Stimulated activated CD4-positive, alpha-beta T cell treated with anti-CD3 and anti-CD28 coated beads, Interleukin-4, amount 100 ng/mL, for 48 hours (primary cell): ENCODE measurements at places on chromosomes 16 and 17.
A peak's percentile ranks its signal among the peaks of the same experiment; 100 is the strongest.

- DNase-seq = no peak
Measured at GRCh38 chr17:13864521-13864920, 204.8 kb upstream of the COX10 start.

DNA sequence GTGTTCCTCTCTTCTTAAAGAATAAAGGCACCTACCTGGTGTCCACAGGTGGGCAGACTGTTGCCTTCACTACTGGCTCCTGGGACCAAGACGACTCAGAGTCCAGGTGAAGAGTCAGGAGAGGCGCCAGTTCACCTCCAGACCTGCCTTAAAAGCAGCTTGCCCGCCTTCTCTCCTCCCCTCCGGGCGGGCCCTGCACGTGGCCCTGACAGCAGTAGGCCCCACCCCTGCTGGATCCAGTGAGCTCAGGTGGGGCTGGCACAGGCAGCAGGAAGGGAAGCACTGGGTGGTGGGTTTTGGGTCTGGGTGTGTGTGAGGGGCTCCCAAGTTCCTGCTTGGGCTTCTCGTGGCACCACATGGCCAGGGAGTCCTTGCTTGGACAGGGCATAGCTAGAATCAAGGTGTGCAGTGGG lies at the start of gene TNS4:
TSS of gene TNS4 (minus strand) at position 125 of the 413 bp plus-strand sequence. CDS start 5,198 bp downstream, outside the sequence.
- DNase-seq = no peak

DNA sequence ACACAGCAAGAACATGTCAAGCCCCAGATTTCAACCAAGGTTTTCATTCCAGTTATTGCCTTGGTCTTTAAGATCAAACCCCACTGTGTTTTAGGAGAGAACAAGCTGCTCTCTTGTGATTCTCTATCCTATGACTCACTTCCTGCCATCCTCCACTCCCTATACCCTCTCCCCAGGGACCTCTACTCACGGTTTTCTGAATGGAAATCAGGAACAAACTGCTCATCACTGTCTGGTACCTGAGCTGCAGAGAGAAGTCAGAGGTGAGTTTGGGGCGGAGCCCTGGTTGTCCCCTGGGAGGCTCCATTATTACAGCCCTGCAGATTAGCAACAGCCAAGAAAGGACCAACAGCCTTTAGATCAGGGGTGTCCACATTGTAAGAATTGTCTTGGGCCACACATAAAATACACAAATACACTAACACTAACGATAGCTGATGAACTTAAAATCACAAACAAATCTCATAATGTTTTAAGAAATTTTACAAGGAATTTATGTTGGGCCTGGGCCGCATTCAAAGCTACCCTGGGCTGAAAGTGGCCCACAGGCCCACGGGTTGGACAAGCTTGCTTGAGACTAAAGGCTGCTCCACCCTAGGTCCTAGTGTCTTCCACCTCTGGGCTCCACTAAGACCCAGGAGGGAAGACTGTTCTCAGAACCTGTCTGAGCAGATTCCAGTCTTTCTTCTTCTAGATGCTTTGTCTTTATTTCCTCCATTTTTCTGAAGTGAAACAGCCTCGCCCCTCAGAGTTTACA lies 9.7 kb downstream of the ETV4 start:
- DNase-seq = no peak

DNA sequence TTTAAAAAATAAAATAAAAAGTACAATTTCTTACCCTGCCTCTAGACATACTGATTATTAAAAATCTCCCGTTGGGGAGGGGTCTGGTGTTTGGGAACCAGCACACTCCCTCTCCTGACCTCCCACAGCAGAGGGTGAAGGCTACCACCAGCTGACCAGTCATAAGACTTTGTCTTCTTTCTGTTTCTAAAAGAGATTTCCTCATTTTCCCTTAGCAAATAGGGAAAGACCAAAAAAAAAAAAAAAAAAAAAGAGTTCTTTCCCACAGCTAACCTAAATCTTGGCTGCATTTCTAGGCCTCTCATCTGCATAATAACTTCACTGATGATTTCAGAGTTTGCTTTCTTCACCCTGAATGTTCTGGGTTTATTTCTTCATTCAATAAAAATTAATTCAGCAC lies 30.3 kb downstream of the CDK5RAP3 start:
- DNase-seq = no peak

DNA sequence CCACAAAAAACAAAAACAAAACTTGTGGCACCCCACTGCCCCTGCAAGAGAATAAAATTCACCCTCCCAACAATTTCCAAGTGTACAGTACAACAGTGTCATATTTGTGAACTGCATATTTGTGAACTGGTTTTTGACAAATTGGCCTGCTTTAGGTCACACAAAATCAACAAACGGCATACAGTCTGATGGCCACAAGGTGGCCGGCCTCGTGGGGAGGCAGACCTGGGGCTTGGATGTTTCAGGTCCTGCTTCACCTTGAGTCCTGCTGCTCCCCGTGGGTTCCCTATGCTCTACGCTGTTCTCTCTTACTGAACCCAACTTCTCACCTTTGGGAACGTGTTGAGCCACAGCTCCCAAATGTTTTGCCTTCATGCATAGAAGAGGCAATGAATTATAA lies 102.2 kb downstream of the CDK5R1 start:
- no peak for DNase-seq

DNA sequence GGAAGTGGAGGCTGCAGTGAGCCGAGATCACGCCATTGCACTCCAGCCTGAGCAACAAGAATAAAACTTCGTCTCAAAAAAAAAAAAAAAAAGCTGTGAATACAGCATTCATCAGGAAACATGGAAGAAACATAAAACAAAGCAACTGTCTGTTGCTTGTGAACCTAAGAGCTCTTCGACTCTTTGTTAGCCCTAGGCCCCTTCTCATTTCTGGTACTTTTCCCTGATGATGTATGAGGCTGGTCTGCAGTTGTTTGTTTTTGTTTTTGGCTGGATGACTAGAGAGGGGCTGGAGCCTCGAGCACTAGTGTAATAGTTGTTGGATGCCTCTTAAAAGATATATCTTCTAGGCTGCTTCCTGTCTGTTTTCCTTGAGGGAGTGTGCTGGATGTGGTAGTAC lies 113.5 kb downstream of the MAP2K6 start:
- DNase-seq = no peak

DNA sequence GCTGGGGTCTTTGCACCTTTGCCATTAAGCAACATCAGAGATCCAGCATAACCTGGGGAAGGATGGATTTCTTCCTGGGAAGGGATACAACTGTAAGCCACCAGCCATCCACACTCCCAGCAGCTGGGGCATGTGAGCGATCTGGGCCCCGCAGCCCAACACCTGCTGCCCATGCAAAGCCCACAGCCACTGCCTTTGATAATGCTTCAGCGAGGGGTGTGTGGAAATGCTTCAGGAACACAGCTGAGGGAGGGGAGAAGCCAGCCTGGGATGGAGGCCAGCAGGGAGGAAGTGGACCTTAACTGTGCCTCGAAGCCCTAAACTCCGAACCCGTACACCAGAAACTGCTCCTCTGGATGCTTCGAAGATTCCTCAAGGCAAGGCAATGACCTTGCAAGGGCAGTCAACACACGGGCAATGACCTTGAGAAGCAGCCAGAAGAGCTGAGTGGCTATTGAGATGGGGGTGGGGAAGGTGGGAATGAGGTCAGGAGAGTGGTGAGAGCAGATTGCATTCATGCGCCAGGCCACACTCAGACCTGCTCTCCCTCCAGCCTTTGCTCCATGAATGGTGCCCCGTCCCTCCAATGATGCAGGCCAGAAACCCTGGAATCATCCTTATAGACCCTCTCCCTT lies 49.1 kb downstream of the KATNIP start:
- no peak for DNase-seq

GRCh38 chr17:80861418-80861815 lies 130.2 kb upstream of the CHMP6 start:
- no peak for DNase-seq

- no peak for DNase-seq
Measured at GRCh38 chr16:6929868-6930267, 402.8 kb upstream of the RBFOX1 start.

GRCh38 chr17:36721560-36722120 lies 120.3 kb downstream of the MRM1 start:
- peak; percentile 36 for DNase-seq

- no peak for DNase-seq
Measured at GRCh38 chr17:67686241-67686640, 31.5 kb upstream of the NOL11 start.

DNA sequence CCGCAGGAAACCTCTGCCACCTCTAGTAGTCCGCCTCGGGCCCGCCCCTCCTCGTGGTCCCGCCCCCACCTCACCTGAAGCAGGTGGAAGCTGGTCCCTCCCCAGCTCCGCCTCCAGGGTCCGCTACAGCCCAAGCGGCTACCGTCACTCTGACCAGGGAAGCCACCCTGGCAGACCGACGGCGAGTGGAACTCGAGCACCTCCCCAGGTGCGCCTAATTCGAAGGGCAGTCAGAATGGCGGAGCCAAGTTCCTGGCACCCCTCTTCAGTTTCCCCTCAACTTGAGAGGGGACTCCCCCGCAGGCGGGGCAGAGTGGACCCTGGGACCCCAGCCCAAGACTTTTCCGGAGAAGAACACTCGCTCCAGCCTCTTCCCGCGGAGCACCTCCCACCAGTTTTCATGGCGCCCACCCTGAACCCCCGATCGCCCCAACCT lies 507 bp downstream of the FHOD1 start:
- no peak for DNase-seq

GRCh38 chr17:47862621-47863440 lies 11.9 kb upstream of the SP6 start:
- DNase-seq = no peak

DNA sequence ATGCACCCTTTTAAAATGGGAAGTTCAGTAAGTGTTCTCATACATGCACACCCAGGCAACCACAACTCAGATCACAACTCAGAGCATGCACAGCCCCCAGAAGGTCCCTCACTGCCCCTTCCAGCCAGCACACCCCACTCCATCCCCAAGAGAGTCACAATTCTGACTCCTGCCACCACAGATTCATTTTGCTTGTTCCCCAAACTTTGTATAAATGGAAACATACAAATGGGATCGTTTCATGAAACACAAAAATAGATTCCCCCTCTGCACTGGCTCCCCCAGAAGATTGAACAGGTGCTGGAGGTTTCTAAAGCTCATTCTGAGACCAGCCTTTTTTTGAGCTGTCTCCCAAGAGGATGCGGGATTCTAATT lies 3.3 kb upstream of the TNFRSF13B start:
- DNase-seq = no peak

- no peak for DNase-seq
Measured at GRCh38 chr17:81128338-81128737, 37.0 kb upstream of the PVALEF start.

DNA sequence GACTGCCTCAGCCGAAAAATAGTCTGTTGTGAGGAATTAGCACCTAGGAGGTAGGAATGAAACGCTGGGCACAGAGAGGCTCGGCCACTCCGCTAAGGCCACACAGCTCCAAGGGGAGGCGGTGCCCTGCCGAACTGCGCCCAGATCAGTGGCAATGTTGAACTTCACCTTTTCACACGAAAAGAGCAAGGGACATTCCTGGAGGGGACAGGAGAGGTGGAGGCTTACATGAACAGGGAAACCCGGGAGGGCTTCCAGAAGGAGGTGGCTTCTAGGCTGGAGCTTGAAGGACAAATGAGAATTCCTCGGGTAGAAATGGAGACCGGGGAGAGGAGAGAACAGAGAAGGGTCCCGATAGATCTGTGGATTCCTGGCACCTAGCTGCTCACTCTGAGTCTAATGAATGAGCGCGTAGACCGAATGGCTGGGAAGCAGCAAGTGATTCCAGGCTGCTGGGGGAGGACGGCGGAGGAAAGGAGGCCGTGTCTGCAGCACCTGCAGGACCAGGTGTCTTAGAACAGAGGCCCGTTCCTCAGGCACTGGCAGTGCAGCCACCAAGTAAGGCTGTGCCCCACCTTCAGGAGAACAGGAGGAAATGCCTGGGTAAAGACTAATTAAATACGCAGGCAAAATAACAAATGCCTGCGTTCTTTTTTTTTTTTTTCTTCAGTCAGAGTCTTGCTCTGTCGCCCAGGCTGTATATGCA lies 722 bp upstream of the SLC38A10 start:
- peak; percentile 30 for DNase-seq

GRCh38 chr17:32483451-32484019 lies 3.3 kb upstream of the CDK5R1 start:
- no peak for DNase-seq

GRCh38 chr16:24996301-24996700 lies 18.9 kb downstream of the ARHGAP17 start:
- DNase-seq = no peak

DNA sequence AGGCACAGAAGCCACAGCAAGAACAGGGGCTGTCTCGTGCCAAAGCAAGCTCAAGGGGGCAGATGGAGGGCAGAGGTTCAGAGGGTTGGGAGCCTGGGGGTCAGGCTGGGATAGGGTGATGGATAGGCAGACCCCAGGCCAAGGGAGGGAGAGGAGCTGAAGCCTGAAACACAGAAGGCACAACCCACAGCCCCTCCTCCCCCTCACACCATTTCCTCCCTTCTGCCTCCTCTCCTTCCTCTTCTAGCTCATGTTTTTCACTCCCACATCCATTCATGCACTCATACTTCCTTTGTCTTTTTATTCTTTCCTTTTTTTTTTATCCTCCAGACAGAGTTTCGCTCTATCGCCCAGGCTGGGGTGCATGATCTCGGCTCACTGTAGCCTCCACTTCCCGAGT lies 61.1 kb downstream of the SOCS1 start:
- DNase-seq = no peak

- DNase-seq = no peak
Measured at GRCh38 chr17:14312522-14312921, 11.6 kb downstream of the HS3ST3B1 start.

DNA sequence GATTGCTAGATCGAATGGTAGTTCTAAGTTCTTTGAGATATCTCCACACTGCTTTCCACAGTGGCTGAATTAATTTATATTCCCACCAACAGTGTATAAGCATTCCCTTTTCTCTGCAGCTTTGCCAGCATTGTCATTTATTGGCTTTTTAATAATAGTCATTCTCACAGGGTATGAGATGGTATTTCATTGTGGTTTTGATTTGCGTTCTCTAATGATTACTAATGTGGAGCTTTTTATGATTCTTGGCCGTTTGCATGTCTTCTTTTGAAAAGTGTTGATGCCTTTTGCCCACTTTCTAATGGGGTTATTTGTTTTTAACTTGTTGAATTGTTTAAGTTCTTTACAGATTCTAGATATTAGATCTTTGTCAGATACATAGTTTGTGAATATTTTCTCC lies 36.5 kb upstream of the BCAS3 start:
- DNase-seq = no peak

GRCh38 chr17:13157656-13158055 lies 139.8 kb upstream of the ELAC2 start:
- DNase-seq = no peak
